Stimulated activated CD8-positive, alpha-beta memory T cell treated with anti-CD3 and anti-CD28 coated beads, Interleukin-4, amount 100 ng/mL, for 24 hours (primary cell): ENCODE measurements at places on chromosomes 7 and 10.

DNA sequence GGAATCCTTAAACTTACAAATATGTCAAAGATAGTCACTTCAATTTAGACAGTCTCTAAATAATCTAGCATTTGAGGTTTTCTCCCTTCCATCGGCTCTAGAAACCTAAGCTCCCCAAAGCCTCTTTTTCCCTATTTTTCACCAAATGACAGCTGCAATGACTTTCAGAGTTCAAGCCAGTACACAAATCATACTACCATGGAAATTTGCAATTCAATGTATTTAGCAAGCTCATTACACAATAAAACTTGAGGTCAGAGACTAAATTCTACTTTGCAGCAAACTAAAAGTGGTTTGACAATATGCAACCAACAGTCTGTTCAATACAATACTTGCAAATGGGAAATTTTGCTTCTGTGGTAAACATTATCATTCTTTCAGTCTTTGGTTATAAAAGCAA is 80.3 kb downstream of the SKIDA1 start:
- no peak for DNase-seq

- no peak for DNase-seq
Measured at GRCh38 chr10:77675347-77675746, 37.7 kb upstream of the KCNMA1 start.

- no peak for DNase-seq
Measured at GRCh38 chr7:44416941-44417340, 73.5 kb downstream of the NUDCD3 start.

DNA sequence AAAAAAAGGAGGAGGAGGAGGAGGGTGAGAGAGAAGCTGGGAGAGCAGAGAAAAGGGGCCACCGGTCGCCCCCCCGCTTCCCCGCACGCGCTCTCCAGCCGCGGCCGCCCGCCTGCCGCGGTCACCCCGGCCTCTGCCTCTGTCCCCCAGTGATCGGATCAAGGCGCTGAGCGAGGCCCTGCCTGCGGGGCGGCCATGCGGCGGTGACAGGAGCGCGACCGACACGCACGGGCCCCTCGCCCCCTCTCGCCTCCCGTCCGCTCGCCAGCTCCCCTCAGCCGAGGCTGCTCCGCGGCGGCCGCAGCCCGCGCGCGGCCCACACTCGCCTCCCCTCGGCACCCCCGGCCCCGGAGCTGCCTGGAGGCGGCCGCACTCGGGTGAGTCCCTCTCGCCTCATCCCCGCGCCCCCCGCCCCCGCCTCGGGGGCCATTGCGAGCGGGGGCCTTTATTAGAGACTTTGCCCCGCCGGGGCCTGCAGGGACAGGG is at the start of gene GTF2I:
GTF2I (plus strand) TSS at position 27 of the 486 bp plus-strand sequence. CDS start 31,411 bp downstream, outside the sequence.
- no peak for DNase-seq

GRCh38 chr7:26199301-26200037 is 1.1 kb downstream of the HNRNPA2B1 start:
- DNase-seq: peak; percentile 52

- DNase-seq: no peak
Measured at GRCh38 chr7:20786049-20786412, 655 bp downstream of the SP8 start.

DNA sequence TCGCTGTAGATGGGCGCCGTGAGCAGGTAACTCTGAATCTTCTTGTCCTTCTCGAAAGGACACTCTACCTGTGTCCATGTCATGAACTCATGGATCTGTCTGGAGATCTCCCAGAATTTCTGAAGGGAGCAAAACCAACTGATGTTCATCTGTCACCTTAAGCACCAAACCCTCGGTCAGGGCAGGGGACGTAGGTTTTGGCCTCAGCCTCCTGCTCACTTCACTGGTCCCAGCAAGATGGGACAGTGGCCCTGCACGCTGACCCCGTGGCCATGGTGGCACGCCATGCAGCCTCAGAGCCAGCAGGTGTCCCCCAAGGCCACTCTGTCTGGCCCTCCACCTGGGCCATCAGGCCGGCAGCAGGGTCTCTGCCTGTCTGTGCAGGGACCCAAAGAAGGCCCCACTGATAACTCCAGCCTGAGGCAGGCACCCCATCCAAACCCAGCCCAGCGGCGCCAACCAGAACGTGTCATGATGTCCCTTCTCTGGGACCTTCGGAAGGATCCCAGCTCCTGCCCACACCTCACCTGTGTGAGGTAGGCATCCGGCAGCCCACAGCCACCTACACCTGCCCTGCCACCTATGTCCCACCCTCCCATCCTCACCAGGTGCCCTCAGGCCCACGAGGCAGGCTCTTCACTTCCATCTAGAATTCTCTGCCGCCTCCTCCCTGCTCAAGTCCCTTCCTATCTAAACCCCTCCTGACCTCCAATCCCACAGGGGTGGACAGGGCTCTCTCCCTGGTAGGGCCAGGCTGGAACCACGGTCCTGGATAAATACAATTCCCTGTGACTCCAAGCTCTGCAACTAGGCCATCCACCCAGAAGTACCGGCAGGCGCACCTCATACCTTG is 59.0 kb downstream of the CSGALNACT2 start:
- no peak for DNase-seq
